AG09309 (cell line): ENCODE measurements at places on chromosomes 2 and 18.

- no peak for DNase-seq
Observed at GRCh38 chr2:220181165-220181564, 553.7 kb downstream of the SLC4A3 start.

DNA sequence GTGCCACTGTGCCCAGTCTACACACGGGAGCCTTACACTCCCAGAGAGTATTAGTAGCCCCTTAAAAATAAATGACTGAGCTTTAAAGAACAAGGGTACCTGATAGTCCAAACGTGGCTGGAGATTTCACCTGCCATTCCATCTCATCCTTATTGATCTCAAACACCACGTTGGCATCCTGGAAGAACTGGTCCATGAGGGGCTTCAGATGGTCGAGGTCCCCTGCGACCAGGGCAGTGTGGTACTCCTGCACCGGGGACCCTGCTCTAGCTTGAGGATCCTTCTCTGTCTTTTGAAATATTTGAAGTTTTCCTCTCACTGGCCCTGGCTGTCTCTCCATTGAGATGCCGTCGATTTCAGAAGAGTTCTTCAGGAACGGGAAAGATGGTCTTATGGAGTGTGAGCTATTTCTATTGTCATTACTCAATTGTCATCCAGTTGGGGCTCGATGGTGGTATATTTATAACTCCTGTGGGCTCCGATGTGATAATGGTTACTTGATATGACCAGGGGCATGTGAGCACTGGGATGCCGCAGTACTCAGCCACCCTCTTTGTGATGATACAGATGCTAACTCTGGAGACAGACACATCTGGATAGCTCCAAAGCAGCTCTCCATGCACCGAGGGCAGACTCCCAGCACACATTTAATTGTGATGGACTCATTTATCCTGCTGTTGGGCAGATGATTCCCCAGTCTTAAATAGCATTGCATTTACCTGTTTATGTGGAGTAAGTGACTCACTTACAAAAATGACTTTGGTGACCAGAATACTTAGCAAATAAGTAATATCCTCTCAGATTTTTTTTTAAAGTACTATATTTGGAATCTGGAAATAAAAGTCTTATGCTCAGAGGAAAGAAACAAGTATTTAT, 22.8 kb downstream of the ASB18 start:
- DNase-seq, result no peak

GRCh38 chr2:186827411-186827810, 21.6 kb downstream of the ZSWIM2 start:
- DNase-seq, result peak; percentile 18

GRCh38 chr2:85695121-85695520, 963 bp downstream of the GNLY start:
- no peak for DNase-seq

GRCh38 chr2:46225730-46226129, 71.5 kb upstream of the EPAS1 start:
- no peak for DNase-seq

DNA sequence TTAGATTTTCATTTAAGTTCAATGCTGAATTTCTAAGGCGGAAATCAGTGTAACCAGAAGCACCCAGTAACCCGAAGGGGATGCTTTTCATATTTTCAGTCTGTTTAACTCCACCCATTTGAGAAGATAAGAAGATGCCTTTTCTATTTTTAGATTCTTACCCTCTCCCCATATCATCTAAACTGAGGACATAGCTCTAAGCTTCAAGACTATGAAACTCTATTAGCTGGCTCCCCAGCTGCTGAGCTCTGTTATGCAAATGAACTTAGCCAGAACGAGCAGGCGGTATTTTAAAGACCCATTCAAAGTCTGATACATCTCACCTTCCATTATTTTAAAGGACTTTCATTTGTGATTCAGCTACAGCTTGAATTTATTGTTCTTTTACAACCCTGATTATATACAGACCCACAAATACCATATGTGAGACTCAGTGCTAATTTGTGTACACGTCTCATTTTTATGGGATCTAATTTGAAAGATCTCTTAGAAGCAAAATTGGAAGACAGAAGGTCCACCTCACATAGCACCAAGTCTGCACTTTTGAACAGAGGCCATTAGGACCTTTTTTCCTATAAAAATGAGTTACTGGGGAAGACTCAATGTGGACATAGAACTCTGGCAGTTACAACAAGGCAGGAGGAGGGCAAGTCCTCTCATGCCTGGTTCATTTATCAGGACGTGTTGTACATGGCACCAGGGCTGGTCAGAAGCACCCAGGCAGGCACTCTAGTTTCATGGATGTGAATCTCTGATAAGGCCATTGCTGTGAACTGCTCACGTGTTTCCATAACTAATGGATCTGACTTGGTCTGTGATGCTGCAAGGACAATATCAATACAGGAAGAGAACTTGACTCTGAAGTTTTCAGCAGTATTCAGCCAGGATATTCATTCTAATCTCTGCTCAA, 16.3 kb downstream of the CDC42EP3 start:
- no peak for DNase-seq

DNA sequence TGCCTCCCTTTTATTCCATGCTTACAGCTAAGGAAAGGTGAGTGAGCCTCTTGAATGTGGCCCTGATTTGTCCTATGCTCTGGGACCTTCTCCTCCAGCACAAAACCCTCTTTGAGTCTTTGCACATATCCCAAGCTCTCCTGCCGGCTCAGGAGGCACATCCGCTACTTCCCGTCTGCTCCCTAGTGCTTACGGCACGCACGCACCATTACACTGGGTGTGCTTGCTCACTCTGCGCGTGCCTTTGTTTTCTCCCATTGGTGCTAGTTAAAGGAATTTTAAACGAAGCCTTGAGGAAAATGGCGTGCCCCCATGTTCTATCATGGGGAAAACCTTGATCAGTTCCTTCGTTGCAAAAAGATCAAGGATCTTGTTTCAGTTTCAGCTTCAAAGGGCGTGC, 7.9 kb upstream of the DGKD start:
- no peak for DNase-seq

DNA sequence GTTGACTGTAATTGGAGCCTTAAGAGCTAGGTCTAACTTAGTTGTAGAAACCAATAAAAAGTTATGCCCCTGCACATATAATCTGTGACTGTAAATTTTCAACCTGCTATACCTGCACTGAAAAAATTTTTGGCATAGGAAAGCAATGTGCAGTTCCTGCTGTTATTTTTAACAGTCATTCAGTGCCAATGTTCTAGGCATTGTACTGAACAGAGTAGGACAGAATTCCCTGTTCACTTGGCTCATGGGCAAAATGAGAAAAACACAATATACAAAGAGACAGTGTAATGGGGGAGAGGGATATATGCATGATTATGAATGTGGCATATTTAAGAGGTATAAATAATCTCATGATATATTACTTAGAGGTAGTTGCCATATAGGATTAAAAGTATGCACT, 458.0 kb downstream of the TGIF1 start:
- DNase-seq, result no peak

- DNase-seq, result no peak
Observed at GRCh38 chr2:227413371-227413770, 25.6 kb upstream of the SCYGR1 start.
